Stomach (tissue), 19 donors: ENCODE measurements at places on chromosomes 11 and 22.

- peak; percentile 88 for DNase-seq
Observed at GRCh38 chr11:47331454-47332302, 20.8 kb downstream of the MYBPC3 start.

- peak; percentile 57 for DNase-seq
Observed at GRCh38 chr22:31248138-31248745, 36.1 kb downstream of the LIMK2 start.

- DNase-seq = no peak
Observed at GRCh38 chr11:13102865-13103539, 93.9 kb downstream of the RASSF10 start.

GRCh38 chr11:15106201-15106965 is 8.3 kb upstream of the INSC start:
- DNase-seq = no peak

DNA sequence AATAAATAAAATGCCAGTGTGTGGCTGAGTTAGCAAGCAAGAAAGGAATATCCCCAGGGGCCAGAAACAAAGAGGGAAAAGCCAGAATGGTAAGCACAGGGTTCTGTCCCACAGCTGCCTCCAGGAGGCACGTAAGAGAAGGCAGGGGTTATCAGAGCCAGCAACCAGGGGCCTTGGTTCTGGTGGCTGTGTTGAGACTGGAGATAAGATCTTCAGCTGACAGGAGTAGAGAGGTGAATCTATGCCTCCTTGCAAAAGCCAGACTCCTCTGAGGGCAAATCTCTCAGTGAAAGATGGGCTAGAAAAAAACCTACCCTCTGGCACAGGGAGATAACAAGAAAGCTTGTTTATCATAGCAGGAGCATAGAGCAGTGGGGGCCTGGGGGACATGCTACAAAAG is 29.8 kb upstream of the NFAM1 start:
- no peak for DNase-seq

GRCh38 chr11:123406441-123407129 is 23.5 kb upstream of the GRAMD1B start:
- no peak for DNase-seq

DNA sequence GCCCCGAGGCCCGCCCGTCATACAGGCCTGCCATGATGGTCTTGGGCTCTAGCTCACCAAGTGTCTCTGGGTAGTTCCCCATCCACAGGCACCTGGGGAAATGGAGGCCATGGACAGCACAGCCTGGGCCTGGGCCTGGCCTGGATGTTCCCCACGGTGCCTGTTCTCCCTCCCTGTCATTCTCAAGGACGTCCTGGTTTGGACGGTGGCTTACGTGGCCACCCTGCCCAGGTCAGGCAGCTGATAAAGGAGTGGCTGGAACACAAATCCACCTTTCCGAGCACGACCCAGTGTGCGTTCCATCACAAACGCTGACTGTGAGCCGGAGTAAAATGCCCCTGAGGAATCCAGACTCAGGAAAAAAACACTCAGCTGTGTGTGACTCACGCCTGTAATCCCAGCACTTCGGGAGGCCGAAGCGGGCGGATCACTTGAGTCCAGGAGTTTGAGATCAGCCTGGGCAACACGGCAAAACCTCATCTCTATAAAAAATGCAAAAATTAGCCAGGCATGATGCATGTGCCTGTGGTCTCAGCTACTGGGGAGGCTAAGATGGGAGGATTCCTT is 41.2 kb upstream of the TESMIN start:
- DNase-seq = no peak

DNA sequence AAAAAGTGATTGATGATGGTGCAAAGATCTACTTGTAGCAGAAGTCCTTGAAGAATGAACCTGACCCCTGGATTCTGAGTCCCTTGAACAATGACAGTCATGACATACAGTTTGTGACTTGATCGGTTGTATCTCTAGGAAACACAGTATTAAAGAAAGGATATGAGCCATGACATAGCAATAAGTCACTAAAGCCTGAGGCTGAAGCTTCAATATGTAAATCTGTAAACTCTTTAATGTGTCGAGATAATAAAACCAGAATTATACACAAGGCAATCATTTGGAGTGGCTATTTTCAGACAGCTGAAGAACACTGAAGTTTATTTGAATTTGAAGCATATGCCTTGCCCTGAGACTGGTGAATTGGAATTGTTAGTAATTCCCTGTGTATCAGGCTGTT is 911.5 kb upstream of the RAG2 start:
- no peak for DNase-seq
